Fibroblast of skin of right biceps (primary cell): ENCODE measurements at places on chromosomes 1 and 21.

GRCh38 chr1:32337855-32338636 lies 2.0 kb upstream of the MARCKSL1 start:
- DNase-seq = no peak

- peak; percentile 22 for DNase-seq
Measured at GRCh38 chr1:15684468-15685291, 560 bp downstream of the PLEKHM2 start.

DNA sequence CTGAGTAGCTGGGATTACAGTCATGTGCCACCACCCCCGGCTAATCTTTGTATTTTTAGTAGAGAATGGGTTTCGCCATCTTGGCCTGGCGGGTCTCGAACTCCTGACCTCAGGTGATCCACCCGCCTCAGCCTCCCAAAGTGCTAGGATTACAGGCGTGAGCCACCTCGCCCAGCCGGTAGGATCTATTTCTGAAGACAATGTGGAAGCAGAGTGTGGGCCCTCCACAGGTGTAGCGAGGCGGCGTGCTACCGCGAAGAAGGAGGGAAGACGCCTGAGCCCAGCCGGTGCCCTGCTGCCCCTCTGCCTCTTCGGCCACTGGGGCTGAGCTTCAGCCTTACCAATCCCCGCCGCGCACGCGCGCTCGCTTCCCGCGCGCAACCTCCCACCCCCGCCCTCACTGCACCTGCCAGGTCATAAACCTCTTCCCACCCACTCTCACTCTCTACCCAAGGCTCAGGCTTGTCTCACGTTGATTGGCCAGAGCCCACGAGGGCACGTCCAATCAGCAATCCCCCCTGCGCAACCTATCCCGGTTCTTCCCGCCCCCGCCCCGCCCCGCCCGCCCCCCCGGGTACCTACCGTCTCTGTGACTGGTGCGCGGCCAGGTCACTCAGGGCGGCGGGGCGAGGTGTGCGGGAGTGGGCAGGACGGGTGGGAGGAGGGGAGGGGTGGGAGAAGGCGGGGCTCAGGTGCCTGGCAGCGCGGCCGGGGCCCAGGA lies 409 bp upstream of the HOOK1 start:
- DNase-seq = peak; percentile 7

DNA sequence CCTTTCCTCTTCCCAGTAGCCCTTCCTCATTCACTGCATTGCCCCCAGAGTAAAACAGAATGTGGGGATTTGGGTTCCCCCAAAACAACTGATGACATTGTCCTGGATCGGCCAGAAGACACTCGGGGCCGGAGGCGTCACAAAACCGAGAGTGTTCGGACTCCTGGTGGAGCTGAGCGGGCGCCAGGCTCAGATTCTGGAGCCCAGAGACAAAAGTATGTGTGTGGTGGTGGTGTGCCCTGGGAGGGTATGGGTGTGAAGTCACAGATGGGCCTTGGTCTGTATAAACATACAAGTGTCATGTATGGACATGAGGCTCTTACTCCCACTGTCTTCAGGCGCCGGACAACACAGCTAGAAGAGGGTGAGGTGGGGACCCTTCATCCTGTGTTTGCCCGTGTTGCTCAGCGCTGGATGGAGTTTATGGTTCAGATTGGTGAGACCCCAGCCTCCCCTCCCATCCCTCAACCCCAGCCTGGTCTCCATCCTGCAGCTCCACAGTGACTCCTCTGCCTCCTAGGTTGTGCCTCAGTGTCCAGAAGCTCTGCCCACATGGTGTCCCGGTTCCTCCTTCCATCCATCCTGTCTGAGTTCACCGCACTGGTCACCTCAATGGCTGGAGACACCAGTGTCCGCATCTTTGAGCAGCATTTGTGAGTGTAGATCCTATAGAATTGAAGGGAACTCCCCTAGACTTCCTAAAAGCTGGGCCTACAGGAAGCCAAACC lies 12.4 kb downstream of the HYI start:
- no peak for DNase-seq

GRCh38 chr1:96002969-96003964 lies 718.3 kb upstream of the PTBP2 start:
- no peak for DNase-seq

- DNase-seq = no peak
Measured at GRCh38 chr1:73452522-73452921, 745.5 kb downstream of the LRRIQ3 start.

DNA sequence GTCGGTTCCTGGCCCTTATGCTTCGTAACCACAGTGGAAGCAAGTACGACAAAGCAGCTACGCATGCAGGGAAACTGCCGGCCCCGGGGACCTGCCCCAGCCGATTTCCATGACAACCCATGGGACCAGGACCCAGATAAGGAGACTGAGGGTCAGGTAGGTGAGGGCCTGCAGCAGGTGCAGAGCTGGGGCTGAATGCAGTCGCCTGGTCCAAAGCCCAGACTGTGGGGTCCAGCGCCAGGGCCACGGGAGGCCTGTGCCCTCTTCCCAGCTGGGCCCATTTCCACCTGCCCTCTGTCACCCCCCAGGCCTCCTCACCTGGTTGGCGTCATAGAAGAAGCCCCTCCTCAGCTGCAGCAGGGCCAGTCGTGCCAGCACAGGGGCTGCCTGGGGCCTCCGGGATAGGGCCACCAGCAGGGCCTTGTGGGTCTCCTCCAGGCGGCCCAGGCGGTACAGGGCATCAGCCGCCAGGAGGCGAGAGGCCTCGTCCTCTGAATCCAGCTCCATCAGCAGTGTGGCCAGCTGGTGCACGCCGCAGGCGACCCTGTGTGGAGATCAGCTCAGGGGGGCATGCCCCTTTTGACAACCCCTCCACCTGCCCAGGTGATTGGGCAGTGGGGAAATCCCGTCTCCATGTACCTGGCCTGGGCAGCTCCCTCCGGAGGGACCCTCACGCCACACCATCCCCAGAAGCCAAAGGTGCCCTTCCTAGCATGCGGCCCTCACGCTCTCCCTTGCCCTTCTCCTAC lies 14.2 kb downstream of the TTC34 start:
- DNase-seq = no peak

DNA sequence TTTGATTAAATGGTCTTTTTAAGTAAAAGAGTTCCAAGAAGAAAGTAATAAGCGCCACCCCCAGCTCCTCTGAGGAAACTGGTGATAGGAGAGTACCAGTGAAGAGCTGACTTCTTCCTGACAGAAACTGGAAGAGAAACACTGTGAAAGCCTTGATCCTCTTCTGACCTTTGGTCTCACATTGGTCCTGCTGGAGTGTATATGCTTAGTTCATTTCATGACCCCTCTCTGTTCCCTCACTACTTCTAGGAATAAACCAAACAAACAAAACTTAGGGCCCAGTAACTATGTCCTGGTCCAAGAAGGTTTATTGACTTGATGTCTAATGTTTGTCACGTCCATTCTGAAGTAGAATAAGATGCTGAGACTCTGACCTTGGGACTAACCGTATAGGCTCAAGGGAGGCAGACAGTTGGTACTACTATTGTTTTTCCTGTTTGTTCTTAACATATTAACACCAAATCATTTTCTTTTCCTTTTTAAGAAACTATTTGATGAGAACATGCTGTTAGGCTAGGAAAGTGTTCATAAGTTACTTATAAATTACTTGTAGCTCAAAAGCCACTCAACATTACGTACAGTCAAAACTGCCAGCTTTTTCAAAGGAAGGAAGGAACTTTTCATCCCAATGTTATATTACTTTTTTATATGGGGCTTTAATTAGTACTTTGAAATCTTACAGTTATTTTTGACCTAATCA lies 57.9 kb downstream of the MIER1 start:
- no peak for DNase-seq

GRCh38 chr1:2044510-2045319 lies 5.5 kb upstream of the PRKCZ start:
- peak; percentile 46 for DNase-seq

DNA sequence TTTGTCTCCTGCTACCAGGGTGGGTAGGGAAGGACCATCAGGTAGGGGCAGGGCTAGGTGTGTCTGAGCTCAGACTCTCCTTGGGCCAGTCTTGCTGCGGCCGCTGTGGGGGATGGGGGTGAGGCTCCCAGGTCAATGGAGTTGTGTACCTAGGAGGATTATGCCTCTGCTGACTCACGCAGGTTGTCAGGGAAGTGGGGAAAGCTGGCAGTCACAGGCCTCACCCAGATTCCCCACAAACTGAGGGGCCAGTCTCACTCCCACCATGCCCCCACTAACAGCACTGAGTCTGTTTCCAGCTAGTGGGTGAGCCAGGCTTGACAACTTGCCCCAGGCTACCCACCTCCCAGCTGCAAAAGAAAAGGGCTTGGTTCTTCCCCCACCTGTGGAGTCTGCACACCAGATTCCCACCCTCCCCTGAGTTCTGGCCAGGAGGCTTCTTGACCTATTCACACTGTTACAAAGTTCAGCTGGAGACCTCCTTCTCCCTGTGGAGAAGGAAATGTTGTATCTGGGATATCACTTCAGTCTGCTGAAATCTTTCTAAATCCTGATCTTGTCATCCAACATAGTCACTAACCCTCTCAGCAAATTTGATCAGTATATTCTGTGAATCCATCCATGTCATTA lies 69.2 kb upstream of the GJA8 start:
- no peak for DNase-seq

DNA sequence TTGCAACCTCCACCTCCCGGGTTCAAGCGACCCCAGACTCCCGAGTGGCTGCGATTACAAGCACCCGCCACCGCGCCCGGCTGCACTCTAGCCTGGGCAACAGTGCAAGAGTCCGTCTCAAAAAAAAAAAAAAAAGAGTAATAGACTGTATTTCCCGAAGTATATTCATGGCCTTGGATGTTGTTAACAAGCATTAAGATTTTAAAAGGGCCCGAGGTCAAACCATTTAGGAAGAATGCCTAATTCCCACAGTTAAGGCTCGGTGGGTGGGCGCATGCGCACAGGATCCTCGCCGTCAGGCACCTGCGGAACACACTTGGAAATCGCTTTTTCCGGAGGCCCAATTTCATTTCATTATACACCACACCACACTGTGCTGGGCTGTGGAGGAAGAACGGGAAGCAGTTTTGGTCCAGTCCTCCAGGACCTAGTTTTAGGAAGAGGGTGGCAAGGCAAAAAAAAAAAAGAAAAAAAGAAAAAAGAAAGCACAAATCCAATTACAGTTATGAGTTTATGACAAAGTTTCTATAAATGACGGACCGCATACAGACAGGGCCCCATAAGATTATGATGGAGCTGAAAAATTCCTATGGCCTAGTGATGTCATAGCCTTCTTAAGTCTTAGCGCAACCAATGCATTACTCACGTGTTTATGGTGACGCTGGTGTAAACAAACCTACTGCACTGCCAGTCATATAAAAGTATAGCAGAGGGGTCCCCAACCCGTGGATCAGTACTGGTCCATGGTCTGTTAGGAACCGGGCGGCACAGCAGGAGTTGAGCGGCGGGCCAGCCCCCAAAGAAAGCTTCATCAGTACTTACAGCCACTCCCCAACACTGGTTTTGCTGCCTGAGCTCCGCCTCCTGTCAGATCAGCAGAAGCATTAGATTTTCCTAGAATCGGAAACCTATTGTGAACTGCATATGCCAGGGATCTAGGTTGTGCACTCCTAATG lies 38.2 kb downstream of the H3-3A start:
- DNase-seq = peak; percentile 49

GRCh38 chr1:165612062-165612461 lies 19.0 kb upstream of the MGST3 start:
- no peak for DNase-seq

- no peak for DNase-seq
Measured at GRCh38 chr21:17519965-17520609, 7.2 kb downstream of the CXADR start.

DNA sequence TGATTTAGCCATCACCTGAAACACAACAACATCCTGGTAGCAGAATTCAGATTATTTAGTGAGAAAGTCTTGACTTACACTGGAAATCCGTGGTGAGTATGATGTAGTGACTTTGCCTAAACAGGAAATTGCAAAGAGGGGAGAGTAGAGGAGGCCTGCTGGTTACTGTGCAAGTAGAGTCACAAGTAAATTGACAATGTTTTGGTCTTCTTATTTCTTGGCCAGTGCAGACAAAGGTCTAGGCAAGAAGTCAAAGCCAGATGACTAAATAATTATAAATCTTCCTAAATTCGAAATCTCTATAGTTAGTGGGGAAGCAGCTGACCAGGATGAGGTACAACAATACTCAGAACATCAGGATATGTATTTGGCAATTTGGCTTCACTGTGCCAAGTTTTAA lies 159.5 kb upstream of the KCTD3 start:
- DNase-seq = peak; percentile 9

DNA sequence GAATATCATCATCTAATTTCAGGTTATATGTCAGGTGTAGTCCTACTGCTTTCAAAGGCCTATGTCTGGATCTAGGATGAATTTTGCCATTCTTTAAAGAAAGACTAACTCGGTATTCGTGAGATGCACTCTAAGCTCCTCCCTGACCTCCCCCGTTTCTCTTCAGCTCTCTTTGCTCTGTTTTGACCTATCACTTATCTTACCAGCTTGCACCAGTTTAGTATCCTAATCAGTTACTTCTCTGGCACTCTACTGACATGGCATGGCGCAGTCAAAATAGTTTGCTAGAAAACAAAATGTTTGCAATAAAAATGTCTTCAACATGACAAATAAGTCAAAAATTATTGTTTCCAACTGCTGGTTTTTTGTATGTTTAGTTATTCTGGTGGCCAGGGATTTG lies 8.4 kb upstream of the SLC16A1 start:
- no peak for DNase-seq

DNA sequence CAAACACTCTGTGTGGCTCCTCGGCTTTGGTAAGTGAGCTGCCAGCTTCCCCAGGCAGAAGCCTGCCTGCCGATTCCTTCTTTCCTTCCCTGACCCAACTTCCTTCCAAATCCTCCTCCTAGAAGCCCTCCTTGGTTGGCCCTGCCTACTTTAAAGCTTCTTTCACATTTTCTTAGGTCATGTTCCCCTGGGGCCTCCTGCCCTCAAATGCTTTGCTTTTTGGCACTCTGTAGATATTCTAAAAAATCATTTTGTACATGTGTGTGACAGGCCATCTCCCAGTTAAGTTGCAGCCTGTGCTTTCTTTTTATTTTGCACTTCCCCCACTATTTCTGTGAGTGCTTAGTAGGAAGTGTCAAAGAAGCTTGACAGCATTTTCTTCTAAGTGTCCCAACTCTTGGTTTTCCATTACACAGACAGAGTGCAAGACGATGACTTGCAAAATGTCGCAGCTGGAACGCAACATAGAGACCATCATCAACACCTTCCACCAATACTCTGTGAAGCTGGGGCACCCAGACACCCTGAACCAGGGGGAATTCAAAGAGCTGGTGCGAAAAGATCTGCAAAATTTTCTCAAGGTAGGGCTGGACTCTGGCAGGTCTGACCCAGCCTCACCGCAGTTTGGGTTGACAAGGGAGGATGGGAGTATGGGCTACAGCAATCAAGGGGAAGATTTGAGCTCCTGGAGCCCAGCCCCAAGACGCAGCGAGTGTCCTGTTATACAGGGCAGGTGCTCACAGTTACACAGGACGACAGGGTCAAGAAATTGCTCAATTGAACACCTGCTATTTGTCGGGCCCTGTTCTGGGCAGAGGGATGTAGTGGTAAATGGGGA lies at the start of gene S100A9:
TSS of gene S100A9 (plus strand) at position 2 of the 838 bp plus-strand sequence. CDS start at position 432, 430 bp downstream.
- DNase-seq = no peak
